Naive B cell (primary cell): ENCODE measurements at places on chromosomes 6 and 20. TPM values are rescaled to one million over a fixed set of nuclear protein-coding genes. Genes with fewer than 3 reads are reported as not detected.

GRCh38 chr6:87944541-87944954, 103.1 kb upstream of the SPACA1 start:
- no peak for DNase-seq

ELOVL4 gene
- polyA plus RNA-seq: not detected

DNA sequence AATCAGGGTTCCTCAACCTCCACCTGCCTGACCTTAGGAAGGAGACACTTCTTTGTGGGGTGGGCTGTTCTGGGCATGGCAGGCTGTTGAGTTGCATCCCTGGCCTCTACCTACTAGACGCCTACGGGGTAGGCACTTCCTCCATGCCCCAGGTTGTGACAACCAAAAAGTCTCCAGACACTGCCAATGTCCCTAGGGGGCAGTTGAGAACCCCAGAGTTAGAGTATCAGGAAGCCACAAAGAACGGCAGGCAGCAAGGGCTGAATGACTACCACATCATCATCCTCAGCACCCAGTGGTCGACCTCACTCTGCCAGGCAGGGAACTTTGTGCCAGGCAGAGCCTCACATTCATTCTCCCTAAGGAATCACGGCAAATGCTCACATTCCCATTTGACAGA, 21.5 kb downstream of the PMEPA1 start:
- no peak for DNase-seq

- no peak for DNase-seq
Measured at GRCh38 chr6:85008296-85009009, 244.1 kb upstream of the TBX18 start.

GRCh38 chr20:64159711-64160110, 4.5 kb upstream of the MYT1 start:
- no peak for DNase-seq

DNA sequence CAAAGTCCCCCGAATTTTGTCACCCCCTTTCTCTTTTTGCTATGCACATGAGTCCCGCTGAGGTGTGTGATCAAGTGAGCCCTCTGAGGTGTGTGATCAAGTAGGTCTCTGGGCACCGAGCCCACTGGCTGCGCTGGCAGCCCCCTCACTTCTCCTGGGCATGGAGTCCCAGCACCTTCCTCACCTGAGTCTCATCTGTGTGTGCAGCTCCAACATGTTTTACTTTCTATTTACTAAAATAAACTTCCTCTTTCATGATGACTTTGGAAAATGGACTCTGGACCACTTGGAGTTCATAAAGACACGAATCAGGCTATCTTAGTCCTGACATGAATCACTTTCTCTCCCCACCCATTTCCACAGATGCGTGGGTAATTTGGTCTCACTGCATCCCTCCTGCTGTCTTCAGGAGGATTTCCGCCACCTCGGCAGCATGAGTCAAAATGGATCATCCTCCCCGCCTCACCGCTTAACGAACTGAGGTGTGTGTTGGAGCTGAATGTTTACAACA, 39.8 kb downstream of the PRDM1 start:
- no peak for DNase-seq

SEL1L2 gene
- not detected for polyA plus RNA-seq

DNA sequence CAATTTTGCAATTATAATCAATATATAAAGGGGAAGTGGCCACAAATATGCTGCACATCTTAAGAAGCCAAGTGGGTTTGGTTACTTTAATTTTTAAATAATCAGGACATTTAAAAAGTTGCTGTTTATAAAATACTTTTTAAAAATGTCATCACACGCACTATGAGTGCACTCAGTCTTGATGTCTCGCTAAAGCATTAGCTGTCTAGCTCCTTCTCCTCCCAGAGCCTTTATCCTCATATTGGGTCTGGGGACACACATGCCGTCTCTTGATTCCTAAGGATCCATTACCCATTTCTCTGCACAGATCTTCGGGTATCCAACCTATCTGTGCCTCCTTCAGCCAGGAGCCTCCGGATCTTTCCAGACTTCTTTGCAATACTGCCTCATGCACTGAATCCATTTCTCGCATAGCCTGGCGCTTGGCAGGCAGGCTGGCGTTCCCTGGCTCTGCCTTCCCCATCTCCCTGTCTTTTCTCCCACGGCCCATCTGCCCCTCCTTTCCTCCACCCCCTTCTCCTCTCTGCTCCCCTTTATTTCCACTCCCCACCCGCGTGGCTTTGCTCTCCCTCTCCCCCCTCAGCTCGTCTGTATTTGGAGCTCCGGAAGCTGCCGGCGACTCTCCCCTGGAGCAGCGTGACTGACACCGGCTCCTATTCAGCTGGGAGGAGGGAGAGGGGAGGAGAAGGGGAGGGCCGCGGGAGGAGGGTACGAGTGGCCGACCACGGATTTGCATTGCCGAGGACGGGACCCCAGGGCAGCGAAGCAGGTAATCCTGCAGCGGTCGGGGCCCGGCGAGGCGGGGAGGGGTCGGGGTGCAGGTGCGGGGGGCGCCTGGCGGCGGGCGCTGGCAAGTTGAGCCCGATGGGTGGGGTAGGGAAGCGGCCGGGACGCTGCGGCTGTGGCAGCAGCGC, at the start of gene CAP2:
TSS of gene CAP2 (plus strand) at position 618 of the 914 bp plus-strand sequence. CDS start 27,961 bp downstream, outside the sequence.
- DNase-seq: no peak

HCRTR2 gene
- polyA plus RNA-seq: not detected

- no peak for DNase-seq
Measured at GRCh38 chr6:23349521-23350147, 776.4 kb upstream of the NRSN1 start.

DNA sequence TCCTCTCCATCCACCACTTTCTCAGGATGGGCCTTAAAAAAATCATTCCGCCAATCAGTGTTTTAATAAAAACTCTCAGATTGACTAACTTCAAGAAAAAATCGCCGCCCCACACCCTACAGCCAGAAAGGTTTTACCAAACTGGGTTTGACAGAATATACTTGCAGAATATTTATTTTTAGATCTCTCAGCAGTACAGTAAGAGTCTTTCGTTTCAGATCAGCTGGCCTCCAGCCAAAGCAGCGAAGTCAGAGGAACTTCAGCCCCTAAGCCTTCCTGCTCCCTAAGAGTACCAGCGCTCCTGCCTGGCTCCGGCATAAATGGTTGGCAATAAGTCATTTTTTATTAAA, 24.7 kb downstream of the TBC1D7 start:
- DNase-seq: peak; percentile 37

DNA sequence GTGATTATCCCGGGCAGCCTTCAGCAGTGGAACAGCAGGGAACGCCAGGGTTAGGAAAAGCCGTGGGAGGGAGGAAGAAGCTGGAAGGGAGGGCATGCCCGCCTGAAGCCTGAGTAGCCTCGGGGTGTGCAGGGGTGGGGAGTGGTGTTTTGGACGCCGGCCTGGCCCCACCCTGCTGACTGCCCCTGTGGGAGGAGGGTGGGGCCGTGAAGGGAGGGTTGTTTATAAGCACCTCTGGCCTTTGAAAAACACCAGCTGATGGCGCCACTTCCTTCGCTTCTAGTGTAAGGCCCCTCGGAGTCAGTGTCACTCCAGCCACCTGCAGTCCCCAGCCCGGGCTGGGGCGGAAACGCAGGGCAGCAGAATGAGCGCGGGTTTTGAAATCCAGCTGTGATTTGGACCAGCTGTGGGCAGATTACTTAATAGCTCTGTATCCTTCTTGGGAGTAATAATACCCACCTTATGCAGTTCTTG, 52.8 kb upstream of the BMP6 start:
- no peak for DNase-seq
